ENCODE measurements at places on chromosomes 7 and 10. TPM values are rescaled to one million over a fixed set of nuclear protein-coding genes. Genes with fewer than 3 reads are reported as not detected.

Gene FGFR2
- 0.09 TPM for total RNA-seq

Gene CUX1
- 24.0 TPM for total RNA-seq

Gene HKDC1
- 2.7 TPM for total RNA-seq

Gene UBE2D1
- 12.2 TPM for total RNA-seq

Gene HERC4
- total RNA-seq = 56.5 TPM

Gene XRCC2
- 18.0 TPM for total RNA-seq

Gene SDK1
- total RNA-seq = 0.06 TPM

Gene CHST15
- total RNA-seq = 0.09 TPM

Gene C10orf62
- not detected for total RNA-seq

Gene GARS1
- total RNA-seq = 260 TPM

Gene SPDYE18
- total RNA-seq = 0.70 TPM

- peaks cover 59% of the 10 kb centered on the region for H3K27me3 ChIP-seq
- H3K4me1 ChIP-seq = peaks cover 29% of the 10 kb centered on the region
- H3K4me3 ChIP-seq = no peak overlapping the region
- H3K27ac ChIP-seq = no peak overlapping the region
These were observed 35.7 kb upstream of the EEPD1 start for GRCh38 chr7:36117203-36117840.

GRCh38 chr10:72049472-72049871 lies 38.9 kb downstream of the SPOCK2 start:
- no peak overlapping the region for H3K27ac ChIP-seq
- peaks cover 10% of the 10 kb centered on the region for H3K4me1 ChIP-seq
- no peaks in the 10 kb centered on the region for H3K27me3 ChIP-seq
- no peak overlapping the region for H3K4me3 ChIP-seq

DNA sequence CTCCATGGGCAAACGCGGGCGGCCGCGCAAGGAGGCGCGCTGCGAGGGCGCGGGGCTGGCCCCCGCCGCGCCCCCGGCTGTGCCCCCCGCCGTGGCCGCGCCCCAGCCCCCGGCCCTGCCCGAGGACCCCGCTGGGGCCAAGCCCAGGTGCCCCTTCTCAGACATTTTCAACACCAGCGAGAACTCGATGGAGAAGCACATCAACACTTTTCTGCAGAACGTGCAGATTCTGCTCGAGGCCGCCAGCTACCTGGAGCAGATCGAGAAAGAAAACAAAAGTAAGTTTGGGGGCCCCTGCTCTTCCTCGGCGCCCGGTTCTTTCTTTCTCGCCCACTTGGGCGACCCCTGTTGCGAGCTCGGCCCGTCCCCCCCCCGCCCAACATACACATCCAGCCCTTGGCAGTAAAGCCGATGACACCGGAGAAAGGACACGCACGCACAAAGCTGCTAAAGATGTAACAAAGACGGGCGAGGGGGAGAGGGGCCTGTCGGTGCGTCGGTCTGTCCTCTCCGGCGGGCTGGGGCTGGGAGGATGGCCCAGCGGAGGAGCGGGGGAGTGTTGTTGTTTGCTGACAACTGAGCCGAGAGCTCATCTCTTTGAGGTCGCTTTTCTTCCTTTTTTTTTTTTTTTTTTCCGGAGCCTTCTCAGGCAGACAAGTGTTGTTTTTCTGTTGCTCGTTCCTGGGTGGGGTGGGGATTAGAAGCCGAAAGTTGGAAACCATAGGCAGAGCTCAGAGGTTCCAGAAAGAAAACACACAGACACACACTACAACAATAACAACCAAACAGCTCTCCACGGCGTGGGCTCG lies 604 bp downstream of the MXI1 start:
- H3K4me1 ChIP-seq = peaks cover 39% of the 10 kb centered on the region
- H3K27ac ChIP-seq = peak overlapping the region; percentile 93
- H3K36me3 ChIP-seq = peaks cover 3% of the 10 kb centered on the region

GRCh38 chr10:45444976-45445898 lies 71.2 kb downstream of the ALOX5 start:
- no peaks in the 10 kb centered on the region for H3K27me3 ChIP-seq
- peaks cover 2% of the 10 kb centered on the region for H3K36me3 ChIP-seq
- no peak for DNase-seq
- H3K4me3 ChIP-seq = no peak overlapping the region
- H3K27ac ChIP-seq = no peak overlapping the region
- peaks cover 2% of the 10 kb centered on the region for H3K4me1 ChIP-seq

GRCh38 chr7:145276118-145276517 lies 440.3 kb upstream of the TPK1 start:
- no peak overlapping the region for H3K4me3 ChIP-seq
- no peaks in the 10 kb centered on the region for H3K4me1 ChIP-seq
- H3K27me3 ChIP-seq = no peaks in the 10 kb centered on the region
- H3K27ac ChIP-seq = no peak overlapping the region

DNA sequence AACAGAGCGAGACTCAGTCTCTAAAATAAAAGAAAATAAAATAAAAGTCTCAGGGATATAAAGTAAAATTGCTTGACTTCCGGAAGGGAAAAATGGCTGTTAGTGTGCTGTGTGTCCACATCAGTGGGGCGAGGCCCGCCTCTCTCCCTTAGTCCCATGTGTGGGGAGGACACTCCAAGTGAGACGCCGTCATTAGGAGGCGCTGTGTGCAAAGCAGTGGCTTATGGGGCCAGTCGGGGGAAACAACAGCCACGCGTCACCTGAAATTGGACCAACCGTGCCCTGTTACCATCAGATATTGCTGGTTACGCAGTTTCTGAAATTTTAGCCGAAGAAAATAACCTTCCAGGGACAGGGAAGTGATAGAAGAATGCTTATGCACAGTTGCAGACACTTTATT lies 15.8 kb downstream of the SFXN4 start:
- H3K36me3 ChIP-seq = peaks cover 30% of the 10 kb centered on the region
- DNase-seq = no peak
- no peak overlapping the region for H3K4me3 ChIP-seq
- no peaks in the 10 kb centered on the region for H3K4me1 ChIP-seq
- no peaks in the 10 kb centered on the region for H3K27me3 ChIP-seq

- H3K27me3 ChIP-seq = no peaks in the 10 kb centered on the region
- no peak overlapping the region for H3K4me3 ChIP-seq
- H3K36me3 ChIP-seq = no peaks in the 10 kb centered on the region
- H3K27ac ChIP-seq = no peak overlapping the region
- no peak for DNase-seq
- H3K4me1 ChIP-seq = no peaks in the 10 kb centered on the region
These were observed 606.0 kb downstream of the ARL4A start for GRCh38 chr7:13293264-13294002.

- H3K4me3 ChIP-seq = no peak overlapping the region
- no peak for DNase-seq
- H3K27ac ChIP-seq = no peak overlapping the region
- H3K27me3 ChIP-seq = no peaks in the 10 kb centered on the region
- H3K4me1 ChIP-seq = no peaks in the 10 kb centered on the region
These were observed 228.0 kb upstream of the MAGI2 start for GRCh38 chr7:79681454-79681853.

- DNase-seq = no peak
- no peaks in the 10 kb centered on the region for H3K36me3 ChIP-seq
- H3K27me3 ChIP-seq = peaks cover 15% of the 10 kb centered on the region
- no peak overlapping the region for H3K4me3 ChIP-seq
- no peak overlapping the region for H3K27ac ChIP-seq
- no peaks in the 10 kb centered on the region for H3K4me1 ChIP-seq
These were observed 224.5 kb upstream of the INHBA start for GRCh38 chr7:41927380-41927779.

DNA sequence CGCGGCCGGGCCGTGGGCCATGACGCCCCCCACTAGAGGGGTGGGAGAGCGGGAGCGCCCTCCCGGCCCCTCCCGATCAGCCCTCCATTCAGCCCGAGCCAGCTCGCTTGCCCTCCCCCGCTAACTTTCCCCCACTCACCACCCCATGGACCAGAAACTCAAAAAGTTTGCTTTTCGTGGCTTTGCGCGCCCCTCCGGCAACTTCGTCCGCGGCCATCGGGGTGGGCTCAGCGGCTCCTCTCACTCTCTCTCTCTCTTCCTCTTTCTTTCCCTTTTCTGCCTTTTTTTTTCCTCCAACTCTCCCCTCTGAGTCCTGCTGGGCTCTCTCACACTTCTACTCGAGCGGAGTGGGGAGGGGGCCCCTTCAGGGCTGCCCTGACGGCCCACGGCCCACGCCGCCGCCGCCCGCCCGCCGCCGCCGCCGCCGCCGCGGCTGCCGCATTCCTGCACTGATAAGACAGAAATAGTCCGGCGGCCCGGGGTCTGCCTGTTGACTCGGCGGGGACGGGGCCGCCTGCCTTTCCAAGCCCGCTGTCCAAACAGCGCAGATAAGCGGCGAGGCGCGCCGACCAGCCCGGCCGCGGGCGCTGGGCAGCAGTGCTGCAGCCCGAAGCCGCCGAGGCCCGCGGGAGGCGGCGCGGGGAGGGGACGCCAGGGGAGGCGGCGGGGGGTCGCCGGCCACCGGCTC lies at the start of gene SMARCD3:
TSS of gene SMARCD3 (minus strand) at position 349 of the 688 bp plus-strand sequence. CDS start at position 217, 132 bp downstream.
- peaks cover 74% of the 10 kb centered on the region for H3K27me3 ChIP-seq
- peaks cover 31% of the 10 kb centered on the region for H3K4me1 ChIP-seq
- no peaks in the 10 kb centered on the region for H3K36me3 ChIP-seq
- no peak within 1 kb of the TSS for H3K27ac ChIP-seq
- H3K4me3 ChIP-seq = peak within 1 kb of the TSS; percentile 21

DNA sequence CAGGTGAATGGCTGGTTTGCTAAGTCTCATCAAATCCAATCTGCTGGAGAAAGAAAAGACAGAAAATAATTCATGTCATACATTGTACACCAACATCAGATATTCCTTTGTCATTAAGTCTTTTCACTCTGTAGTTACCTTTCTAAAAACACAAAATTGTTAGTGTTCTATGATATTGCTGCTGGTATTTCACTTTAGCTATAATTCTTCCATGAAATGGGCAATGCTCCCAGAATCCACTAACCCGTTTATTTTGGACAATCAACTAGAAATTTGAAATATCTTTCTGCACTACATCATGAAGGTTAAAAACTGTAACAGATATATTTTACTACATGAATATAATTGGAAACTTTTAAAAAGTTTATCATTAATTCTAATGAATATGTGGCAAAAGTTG lies 181.3 kb downstream of the C7orf25 start:
- H3K4me3 ChIP-seq = no peak overlapping the region
- no peak for DNase-seq
- H3K36me3 ChIP-seq = no peaks in the 10 kb centered on the region
- H3K27me3 ChIP-seq = peaks cover 2% of the 10 kb centered on the region
- no peak overlapping the region for H3K27ac ChIP-seq
- H3K4me1 ChIP-seq = no peaks in the 10 kb centered on the region

- peaks cover 8% of the 10 kb centered on the region for H3K27me3 ChIP-seq
- H3K4me3 ChIP-seq = peak overlapping the region; percentile 100
- H3K27ac ChIP-seq = peak overlapping the region; percentile 99
- DNase-seq = peak; percentile 78
- peaks cover 32% of the 10 kb centered on the region for H3K4me1 ChIP-seq
- peaks cover 75% of the 10 kb centered on the region for H3K36me3 ChIP-seq
These were observed 1.1 kb downstream of the HNRNPA2B1 start for GRCh38 chr7:26199301-26200037.

DNA sequence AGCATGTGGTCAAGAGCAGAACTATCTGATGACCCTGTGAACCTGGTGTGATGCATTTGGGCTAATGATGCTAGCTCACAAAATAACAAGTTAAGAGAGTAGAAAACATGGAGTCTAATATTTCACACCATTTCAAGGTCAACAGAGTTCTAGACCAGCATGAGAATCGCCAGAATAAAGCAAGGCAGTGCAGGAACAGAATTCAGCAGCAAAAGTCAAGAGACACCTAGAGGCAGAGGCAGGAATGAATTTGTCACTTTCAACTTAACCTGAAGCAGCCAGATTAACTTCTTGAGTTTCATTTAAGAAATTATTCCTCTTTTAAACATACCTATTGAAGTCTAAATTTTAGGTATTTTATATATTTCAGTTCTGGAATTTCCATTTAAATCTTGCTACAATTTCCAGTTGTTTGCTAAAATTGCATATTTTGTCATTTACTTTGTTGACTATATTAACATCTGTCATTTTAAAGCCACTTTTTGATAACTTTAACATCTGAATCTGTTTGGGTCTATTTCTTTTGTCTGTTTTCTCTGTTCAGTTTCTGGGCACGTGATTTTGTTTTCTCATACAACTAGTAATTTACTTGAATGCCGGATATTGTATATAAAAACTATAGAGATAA lies 44.2 kb upstream of the PRSS58 start:
- no peak for DNase-seq
- peaks cover 22% of the 10 kb centered on the region for H3K27me3 ChIP-seq
- H3K4me1 ChIP-seq = peaks cover 15% of the 10 kb centered on the region
- no peaks in the 10 kb centered on the region for H3K36me3 ChIP-seq
- H3K27ac ChIP-seq = no peak overlapping the region

DNA sequence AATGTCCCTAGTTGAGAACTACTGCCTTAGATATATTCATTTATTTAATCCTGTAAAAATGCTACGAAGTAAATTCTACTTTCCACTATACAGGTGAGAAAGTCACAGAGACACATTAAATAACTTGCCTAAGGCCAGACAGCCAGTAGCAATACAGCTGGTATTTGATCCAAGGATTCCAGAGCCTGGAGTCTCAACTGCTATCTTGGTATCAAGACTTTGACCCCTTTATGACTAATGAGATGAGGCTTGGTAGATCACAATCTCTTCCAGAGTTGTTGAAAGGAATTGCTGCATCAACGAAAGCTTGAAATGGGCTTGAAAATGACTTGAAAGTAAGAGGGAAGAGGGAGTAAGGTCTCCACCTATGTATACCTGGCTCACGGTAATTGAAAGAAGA lies 83.3 kb downstream of the ORC5 start:
- H3K27ac ChIP-seq = no peak overlapping the region
- DNase-seq = no peak
- H3K4me1 ChIP-seq = no peaks in the 10 kb centered on the region
- H3K27me3 ChIP-seq = no peaks in the 10 kb centered on the region

DNA sequence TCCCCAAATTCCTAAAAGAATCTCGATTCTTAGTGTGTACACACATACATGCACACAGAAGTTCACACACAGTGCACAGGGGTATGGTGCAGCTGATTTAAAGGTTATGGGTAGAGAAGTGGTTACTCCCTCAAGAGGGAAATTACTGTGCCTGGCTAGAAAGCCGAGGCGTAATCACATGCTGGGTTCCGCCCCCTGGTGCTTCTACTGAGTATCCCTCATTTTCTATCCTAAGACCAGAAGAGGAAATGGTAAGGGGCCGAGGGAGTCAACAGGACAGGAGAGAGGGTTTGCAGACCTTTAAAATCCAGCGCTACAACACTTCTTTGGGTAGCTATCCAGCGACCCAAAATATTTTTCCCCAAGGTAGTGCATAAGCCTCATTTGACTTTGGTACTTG lies 147.3 kb upstream of the TMEM196 start:
- H3K4me3 ChIP-seq = no peak overlapping the region
- H3K27me3 ChIP-seq = no peaks in the 10 kb centered on the region
- H3K36me3 ChIP-seq = no peaks in the 10 kb centered on the region
- H3K27ac ChIP-seq = no peak overlapping the region

DNA sequence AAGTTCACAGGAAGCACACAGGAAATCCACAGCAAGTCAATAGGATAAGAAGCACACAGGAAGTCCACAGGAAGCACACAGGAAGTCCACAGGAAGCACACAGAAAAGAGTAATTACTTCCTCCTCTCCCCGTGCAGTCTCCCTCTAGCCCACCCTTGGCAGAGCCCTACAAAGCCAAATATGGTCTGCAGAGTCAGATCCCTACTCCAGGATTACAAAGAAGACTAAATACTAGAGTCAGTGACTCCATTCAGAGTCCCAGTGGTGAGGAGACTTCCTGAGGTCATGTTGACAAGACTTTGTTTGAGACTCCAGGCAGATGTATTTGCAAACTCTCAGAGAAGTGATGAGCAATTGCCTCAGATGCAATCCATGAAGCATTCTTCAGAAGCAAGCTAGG lies 398.6 kb upstream of the AUTS2 start:
- peaks cover 9% of the 10 kb centered on the region for H3K4me1 ChIP-seq
- H3K27ac ChIP-seq = no peak overlapping the region
- no peak overlapping the region for H3K4me3 ChIP-seq
- no peaks in the 10 kb centered on the region for H3K36me3 ChIP-seq
